ENCODE measurements at places on chromosomes 7 and 10.

- DNase-seq, result no peak
Measured at GRCh38 chr7:99173787-99174186, 29.9 kb upstream of the SMURF1 start.

DNA sequence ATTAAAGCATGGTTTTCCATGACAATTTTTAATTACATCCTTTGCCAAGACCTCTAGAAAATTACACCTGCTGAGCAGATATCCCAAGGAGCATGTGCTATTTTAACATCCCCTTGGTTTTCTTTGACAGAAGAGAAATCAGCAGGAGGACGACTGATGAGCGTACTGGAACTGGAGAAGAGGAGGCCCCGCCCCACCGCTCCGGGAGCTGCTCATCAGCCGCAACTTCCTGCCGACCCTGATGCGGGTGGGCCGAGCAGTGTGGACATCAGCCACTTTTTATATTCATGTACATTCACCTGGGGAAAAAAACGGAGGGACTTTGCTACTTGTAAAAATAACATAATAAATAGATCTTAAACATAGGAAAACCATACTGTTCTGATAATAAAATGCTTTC is 54.2 kb downstream of the CDC123 start:
- no peak for DNase-seq

DNA sequence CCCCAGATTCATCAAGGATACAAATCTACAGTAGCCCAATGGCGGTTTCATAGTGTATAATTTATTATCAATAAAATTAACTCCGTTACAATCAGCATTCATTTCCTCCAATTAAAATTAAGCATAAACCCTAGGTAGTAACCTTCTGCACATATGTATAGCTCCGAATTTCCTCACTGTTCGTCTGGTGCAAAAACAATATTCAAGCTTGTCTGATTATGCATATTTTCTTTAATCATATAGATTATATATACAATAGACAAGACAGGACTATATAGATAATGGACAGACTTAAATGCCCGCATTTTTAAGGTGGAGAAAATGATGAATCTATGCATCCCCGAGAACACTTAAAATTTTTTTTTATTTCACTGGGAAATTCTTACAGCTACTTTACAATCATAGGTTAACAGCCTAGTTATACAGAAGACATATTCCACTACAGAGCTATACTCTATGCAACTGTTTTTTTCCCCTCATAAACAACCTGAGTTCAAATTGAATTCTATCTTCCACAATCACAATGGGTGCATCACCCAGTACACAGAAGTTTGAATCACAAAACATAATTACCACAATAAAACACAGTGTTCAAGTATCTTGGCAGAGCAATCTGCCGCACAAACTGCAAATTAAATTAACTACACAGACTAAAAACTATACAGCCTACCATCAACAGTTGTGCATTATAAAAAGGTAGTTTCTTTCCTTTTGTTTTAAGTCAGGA is 2.6 kb downstream of the HOXA9 start:
- DNase-seq, result no peak

DNA sequence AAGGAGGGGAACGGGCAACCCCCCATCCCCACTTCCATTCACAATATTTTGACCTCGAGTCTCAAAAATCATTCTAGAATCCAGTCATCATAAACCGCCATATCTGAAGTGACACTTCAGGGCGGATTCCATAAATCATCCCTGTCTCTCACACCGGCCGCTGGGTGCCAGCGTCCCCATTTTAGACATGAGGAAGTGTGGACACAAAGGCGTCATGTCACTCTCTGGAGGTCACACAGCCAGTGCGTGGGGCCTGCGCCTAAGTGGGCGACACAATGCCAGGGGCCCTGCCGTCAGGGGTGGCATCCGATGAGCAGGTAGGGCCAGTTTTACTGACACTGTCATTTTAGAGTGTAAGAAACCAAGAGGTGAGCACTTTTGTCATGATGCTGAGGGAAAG is 19.5 kb downstream of the KCNH2 start:
- no peak for DNase-seq

DNA sequence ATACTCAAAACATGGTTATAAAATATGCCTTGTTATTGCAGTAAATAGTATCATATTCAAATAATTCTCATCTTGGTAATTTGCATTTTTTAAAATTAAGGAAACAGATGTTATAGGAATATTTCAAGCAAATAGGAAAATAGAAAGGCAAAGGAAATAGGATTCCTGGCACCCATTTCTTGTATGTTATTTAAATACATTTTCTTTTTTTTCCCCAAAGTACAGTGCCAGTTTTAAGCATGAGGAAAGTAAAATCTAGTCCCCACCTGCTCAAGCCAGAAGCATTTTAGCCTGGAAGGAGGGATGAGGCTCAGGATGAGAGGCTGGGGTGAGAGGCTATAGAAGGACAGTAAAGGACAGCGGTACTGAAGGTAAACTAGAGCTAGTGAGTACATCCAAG is 38.1 kb downstream of the GNAT3 start:
- no peak for DNase-seq

DNA sequence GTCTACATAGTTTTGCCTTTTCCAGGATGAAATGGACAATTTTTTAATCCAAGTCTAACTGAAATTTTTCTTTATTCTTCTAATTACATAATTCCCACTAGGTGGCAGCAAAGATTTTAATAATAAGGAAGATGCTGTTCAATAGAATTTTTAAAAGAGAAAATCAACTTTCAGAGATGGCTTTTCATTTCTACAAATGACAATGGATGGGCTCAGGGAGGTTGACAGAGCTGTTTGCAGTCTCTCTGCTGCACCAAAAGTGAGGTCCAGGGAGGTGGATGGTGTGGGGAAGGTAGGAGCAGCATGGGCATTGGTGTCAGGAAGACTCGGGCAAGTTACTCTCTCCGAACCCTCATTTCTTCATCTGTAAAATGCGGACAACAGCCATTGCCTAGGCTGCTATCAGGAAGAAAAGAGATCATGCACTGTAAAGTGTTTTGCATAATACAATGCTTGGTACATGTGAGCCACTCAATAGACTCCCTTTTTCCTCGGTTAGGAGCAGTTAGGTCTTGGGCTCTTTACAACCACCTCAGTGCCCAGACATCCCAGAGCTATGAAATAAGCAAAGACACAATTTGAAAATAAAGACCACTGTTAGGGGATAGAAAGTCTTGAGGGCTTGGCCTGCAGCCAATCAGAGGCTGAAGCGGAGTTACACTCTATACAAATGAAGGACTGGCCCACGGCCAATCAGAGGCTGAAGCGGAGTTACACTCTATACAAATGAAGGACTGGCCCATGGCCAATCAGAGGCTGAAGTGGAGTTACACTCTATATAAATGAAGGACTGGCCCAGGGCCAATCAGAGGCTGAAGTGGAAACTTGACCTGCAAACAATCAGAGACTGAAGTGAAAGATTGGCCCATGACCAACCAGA is 107.1 kb downstream of the ABLIM1 start:
- peak; percentile 55 for DNase-seq

DNA sequence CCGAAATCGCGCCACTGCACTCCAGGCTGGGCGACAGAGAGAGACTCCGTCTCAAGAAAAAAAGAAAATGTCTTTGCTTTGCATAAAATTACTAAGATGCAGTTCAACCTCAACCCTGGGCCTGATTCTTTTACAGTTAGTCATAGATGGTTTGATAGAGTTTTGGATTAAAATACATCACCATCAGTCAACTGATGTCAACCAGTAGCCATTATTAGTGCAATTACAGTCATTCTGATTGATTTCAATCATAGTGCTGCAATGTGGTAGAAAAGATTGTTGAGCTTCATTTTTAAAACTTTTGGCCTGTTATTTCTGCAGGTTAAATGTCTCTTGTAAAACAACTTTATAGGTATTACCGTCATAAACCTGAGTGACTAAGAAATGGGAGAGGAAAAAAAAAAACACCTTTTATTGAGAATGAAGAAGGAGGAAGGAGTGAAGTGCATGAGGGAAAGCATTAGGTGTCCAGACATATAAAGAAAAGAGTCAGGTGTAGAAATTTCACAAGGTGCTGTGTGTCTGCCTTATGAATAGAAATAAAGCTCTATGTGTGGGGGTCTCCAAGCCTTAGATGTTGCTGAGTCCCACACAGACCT is 150.6 kb downstream of the TRIL start:
- DNase-seq, result no peak

GRCh38 chr7:136294977-136295376 is 317.8 kb upstream of the MTPN start:
- DNase-seq, result no peak

- no peak for DNase-seq
Measured at GRCh38 chr7:106070201-106070551, 41.9 kb downstream of the SYPL1 start.

DNA sequence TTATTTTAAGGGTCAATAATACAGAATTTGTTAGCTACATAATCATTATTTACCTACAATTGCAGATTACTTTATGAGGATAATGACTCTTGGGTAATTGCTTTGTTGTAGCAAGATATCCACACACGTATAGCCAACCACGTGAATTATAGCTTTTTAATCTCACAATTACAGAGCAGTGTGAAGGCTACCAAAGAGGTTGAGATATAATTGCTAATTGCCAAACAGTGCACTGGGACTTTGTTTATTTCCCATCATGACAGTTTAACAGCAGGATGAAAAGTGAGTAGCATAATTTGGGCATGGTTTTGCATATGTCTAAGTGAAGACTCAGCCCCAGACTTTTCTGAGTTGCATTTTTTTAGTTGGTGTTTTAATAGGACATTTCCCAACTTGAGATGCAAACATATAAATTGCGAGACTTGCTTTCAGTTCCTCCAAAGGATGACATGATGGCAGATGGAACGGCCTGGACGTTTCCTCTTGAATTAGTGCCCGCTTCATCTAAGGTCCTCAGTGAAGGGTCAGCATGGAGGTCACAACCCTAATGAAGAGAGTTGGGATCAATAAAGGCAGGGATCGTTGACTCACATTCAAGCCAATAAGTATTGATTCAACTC is 180.7 kb upstream of the GPR26 start:
- no peak for DNase-seq

- DNase-seq, result no peak
Measured at GRCh38 chr10:37582237-37582636, 275.2 kb downstream of the ZNF248 start.

GRCh38 chr7:103813970-103814369 is 175.5 kb downstream of the RELN start:
- no peak for DNase-seq

- DNase-seq, result no peak
Measured at GRCh38 chr7:99000904-99001465, 122.7 kb downstream of the TRRAP start.

DNA sequence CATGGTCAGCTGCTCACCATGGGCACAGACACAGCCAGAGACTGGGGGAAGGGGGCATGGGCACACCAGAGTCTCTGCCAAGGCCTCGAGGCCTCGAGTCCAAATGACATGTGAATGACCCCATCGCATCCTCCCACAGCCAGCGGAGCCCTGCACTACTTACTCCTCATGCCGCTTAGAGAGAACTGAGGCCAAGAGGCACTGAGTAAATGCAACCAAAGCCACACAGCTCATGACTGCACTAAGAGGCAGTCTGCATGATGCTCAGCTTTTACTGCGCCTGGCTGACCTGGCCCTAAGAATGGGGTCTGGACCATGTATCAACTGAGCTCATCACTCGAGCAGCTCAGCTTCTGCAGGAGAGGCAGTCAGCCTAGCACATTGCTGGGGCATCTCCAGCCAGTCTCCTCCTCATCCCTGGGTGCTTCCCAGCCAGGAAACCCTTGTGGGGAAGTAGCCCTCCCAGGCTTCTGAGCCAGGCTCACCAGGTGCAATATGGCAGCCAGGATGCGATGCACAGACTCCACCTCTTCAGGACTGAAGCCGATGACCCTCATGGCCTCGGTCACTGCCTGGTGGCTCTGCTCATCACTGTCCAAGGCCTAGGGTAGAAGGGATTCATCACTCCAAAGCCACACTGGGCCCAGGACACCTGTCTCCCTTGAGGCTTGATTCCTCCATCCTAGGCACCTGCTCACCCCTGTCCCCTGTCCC is 7.5 kb downstream of the MYO1G start:
- no peak for DNase-seq

GRCh38 chr7:70072220-70072619 is 473.9 kb downstream of the AUTS2 start:
- DNase-seq, result no peak

- no peak for DNase-seq
Measured at GRCh38 chr7:158538156-158538946, 49.3 kb downstream of the PTPRN2 start.

GRCh38 chr10:72709041-72709440 is 17.1 kb downstream of the MCU start:
- no peak for DNase-seq

- no peak for DNase-seq
Measured at GRCh38 chr7:134212576-134213546, 85.7 kb downstream of the LRGUK start.

DNA sequence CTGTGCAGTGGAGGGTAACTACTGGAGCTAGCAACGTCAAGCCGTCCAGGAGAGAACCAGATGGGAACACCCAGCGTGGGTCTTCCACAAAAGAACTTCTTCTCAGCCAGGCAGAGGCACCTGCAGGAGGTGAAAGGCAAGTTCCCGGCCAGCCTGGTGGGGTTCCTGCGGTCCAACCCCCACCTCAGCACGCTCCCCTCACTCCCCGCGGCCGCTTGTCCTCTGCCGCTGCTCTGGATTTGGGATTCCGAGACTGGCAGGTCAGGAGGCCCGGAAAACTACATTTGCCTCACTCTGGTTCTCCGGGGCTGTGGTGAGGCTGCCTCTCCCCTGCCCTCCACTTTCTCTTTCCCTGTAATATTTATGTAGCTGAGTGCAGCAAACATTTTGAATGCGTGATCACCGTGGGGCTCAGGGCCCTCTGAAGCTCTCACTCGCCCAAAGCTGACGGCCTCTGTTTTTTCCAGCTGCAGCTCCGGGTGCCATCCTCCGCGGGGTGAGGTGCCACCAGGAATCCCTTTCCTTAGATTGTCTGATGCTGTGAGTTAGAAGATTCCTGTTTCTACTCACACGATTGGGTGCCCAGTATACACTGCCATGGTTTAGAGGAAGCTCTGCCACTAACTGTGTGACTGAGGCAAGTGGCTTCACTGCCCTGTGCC is 366.9 kb downstream of the DNAJB6 start:
- DNase-seq, result no peak

DNA sequence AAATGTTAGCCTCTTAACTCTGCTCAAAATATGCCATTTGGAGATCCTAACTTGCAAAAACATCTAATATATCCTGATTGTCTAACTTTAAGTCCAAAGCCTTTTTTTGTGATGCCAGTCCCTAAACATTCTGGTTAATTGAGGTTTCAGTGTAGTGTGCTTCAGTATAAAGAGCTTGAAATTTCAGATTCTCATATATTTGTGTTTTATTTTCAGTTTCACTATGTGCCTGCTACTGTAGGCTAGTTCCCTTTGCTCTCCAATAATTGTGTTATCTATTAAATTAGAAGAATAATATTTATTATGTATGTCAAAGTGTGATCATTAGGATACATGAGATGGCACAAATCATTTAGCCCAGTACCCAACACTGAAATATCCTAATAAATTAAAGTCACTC is 1361.2 kb downstream of the XPNPEP1 start:
- no peak for DNase-seq

- no peak for DNase-seq
Measured at GRCh38 chr7:30698481-30698880, 16.2 kb upstream of the CRHR2 start.
